ENCODE measurements at places on chromosomes 3 and 15.

- no peak for DNase-seq
Observed at GRCh38 chr3:61928039-61928438, 366.7 kb downstream of the PTPRG start.

DNA sequence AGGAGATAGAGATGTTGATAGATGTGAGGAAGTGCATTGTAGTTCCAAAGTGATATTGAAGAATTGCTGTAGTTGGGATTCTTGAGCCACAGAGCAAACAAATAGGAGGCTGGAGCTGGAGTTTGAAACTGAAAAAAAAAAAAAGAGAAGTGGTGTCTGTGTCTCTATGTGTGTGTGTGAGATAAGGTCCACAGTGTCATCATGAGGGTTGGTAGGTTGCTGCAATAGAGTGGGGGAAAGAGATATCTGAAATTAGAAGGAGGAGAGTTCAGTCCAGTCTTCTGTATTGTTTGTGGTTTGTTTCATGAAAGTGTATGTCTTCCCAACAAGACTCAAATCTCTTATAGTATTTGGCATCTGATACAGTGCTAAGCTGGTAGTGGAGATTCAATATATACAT is 37.3 kb upstream of the CACNA1D start:
- peak; percentile 29 for DNase-seq

- DNase-seq, result no peak
Observed at GRCh38 chr3:180523040-180523439, 78.9 kb upstream of the TTC14 start.

GRCh38 chr15:69090197-69090948 is 70.1 kb upstream of the GLCE start:
- no peak for DNase-seq

All from CMK (cell line).